Ascending aorta (tissue), 2 donors: ENCODE measurements at places on chromosomes 16 and 17. TPM values are rescaled to one million over a fixed set of nuclear protein-coding genes. Genes with fewer than 3 reads are reported as not detected.

The SLC35G6 gene
- not detected for total RNA-seq

The C17orf100 gene
- 4.3 TPM for total RNA-seq

The EVPLL gene
- total RNA-seq: not detected

The MYH3 gene
- 0.32 TPM for total RNA-seq

The CYB5D1 gene
- total RNA-seq: 0.21 TPM

The TEX19 gene
- total RNA-seq: not detected

The WNK4 gene
- not detected for total RNA-seq

DNA sequence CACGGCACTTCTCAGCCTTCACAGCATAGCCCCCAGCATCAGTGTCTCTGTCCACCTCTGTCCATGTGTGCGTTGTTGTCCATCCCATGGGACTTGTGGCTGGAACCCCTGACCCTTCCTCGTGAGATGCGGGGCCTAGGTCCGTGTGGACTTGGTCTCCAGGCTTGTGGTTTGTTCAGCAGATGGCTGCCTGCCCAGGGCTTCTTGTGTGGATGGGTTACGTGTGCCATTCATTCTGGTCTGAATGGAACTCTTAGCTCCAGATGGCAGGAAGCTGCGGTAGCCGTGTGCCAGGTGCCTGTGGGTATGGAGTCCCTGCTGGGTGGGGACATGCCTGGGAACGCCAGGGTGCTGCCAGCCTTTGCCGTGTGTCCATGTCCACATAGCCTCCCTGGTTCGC, 31.7 kb upstream of the NUDT16L1 start:
- no peak for DNase-seq
- H3K36me3 ChIP-seq: peaks cover 54% of the 10 kb centered on the region
- H3K27me3 ChIP-seq: no peaks in the 10 kb centered on the region

- no peaks in the 10 kb centered on the region for H3K36me3 ChIP-seq
- DNase-seq: no peak
- no peaks in the 10 kb centered on the region for H3K4me1 ChIP-seq
- no peaks in the 10 kb centered on the region for H3K27me3 ChIP-seq
- H3K4me3 ChIP-seq: no peak overlapping the region
These were observed 53.9 kb upstream of the NETO2 start for GRCh38 chr16:47197536-47198179.

GRCh38 chr17:59845595-59846393, 46.9 kb downstream of the TUBD1 start:
- peak overlapping the region; percentile 91 for H3K27ac ChIP-seq
- H3K36me3 ChIP-seq: no peaks in the 10 kb centered on the region
- DNase-seq: no peak
- peaks cover 30% of the 10 kb centered on the region for H3K4me1 ChIP-seq
- H3K27me3 ChIP-seq: no peaks in the 10 kb centered on the region
- H3K4me3 ChIP-seq: peak overlapping the region; percentile 25

DNA sequence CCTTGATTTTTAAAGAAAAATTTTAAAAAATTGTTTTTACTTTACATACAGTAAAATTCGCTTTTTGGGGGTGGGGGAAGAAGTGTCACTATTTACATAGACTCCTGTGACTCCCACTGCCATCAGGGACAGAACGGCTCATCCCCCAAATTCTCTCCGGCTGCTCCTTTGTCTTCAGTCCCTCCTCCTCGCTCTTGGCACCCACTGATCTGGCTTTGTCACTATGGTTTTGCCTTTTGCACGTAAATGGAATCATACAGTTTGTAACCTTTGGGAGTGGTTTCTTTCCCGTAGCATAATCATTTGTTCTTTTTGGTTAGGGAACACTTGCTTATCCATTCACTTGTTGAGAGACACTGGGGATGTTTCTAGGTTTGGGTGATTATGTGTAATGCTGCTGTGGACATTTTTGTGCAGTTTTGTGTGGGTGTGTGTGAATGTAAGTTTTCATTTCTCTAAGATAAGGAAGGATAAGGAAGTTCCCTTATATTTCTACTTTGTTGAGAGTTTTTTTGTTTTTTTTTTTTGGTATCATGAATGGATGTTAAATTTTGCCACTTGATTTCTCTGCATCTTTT, 27.4 kb downstream of the RAB11FIP4 start:
- no peak for DNase-seq
- no peaks in the 10 kb centered on the region for H3K4me1 ChIP-seq
- H3K4me3 ChIP-seq: no peak overlapping the region
- no peak overlapping the region for H3K27ac ChIP-seq

GRCh38 chr16:85738923-85739715, 11.8 kb downstream of the C16orf74 start:
- no peak overlapping the region for H3K27ac ChIP-seq
- H3K36me3 ChIP-seq: no peaks in the 10 kb centered on the region
- H3K4me1 ChIP-seq: no peaks in the 10 kb centered on the region
- H3K27me3 ChIP-seq: no peaks in the 10 kb centered on the region
- H3K4me3 ChIP-seq: no peak overlapping the region

- peak overlapping the region; percentile 94 for H3K4me3 ChIP-seq
- no peak for DNase-seq
- H3K27me3 ChIP-seq: no peaks in the 10 kb centered on the region
- H3K36me3 ChIP-seq: no peaks in the 10 kb centered on the region
- H3K27ac ChIP-seq: peak overlapping the region; percentile 71
- peaks cover 14% of the 10 kb centered on the region for H3K4me1 ChIP-seq
These were observed 715 bp downstream of the TLCD3A start for GRCh38 chr17:732902-733720.

- DNase-seq: no peak
- H3K4me3 ChIP-seq: no peak overlapping the region
These were observed 49.7 kb downstream of the EPN2 start for GRCh38 chr17:19286751-19287341.

GRCh38 chr17:54544249-54544648, 356.4 kb upstream of the TOM1L1 start:
- H3K27ac ChIP-seq: no peak overlapping the region
- DNase-seq: no peak
- H3K36me3 ChIP-seq: no peaks in the 10 kb centered on the region
- H3K4me3 ChIP-seq: no peak overlapping the region

GRCh38 chr17:383771-384621, 31.4 kb upstream of the RPH3AL start:
- no peaks in the 10 kb centered on the region for H3K27me3 ChIP-seq
- no peaks in the 10 kb centered on the region for H3K36me3 ChIP-seq
- DNase-seq: no peak
- H3K27ac ChIP-seq: no peak overlapping the region
- no peak overlapping the region for H3K4me3 ChIP-seq
- peaks cover 8% of the 10 kb centered on the region for H3K4me1 ChIP-seq

- no peaks in the 10 kb centered on the region for H3K36me3 ChIP-seq
- no peak overlapping the region for H3K27ac ChIP-seq
- no peak overlapping the region for H3K4me3 ChIP-seq
- DNase-seq: no peak
- H3K4me1 ChIP-seq: no peaks in the 10 kb centered on the region
These were observed 13.1 kb downstream of the DNAI2 start for GRCh38 chr17:74287031-74287602.

DNA sequence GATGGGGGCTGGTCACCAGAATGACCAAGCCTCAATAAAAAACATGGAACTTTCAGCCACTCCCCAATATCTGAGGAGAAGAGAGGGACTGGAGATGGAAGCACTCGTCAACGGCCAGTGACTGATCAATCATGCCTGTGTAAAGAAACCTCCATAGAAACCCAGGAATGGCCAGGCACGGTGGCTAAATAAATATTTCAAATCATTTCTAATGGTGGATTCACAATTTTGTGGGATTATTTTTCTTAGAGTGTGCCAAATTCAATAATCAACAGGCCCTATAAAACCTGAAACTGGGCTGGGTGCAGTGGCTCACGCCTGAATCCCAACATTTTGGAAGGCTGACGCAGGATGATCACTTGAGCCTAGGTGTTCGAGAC, 16.4 kb downstream of the NSMCE1 start:
- no peak overlapping the region for H3K27ac ChIP-seq
- H3K4me1 ChIP-seq: no peaks in the 10 kb centered on the region
- H3K4me3 ChIP-seq: no peak overlapping the region
- no peaks in the 10 kb centered on the region for H3K27me3 ChIP-seq

DNA sequence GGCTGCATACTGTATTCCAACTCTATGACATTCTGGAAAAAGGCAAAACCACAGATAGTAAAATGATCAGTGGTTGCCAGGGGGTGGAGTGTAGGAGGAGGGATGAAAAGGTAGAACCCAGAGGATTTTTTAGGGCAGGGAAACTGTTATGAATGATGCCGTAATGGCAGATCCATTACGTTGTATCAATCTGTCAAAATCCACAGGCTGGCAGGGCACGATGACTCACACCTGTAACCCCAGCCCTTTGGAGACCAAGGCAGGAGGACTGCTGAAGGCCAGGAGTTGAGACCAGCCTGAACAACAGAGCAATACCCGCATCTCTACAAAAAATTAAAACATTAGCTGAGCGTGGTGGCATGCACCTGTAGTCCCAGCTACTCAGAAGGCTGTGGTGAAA, 91.8 kb downstream of the RMI2 start:
- H3K4me3 ChIP-seq: no peak overlapping the region
- H3K27ac ChIP-seq: no peak overlapping the region
- H3K27me3 ChIP-seq: no peaks in the 10 kb centered on the region

DNA sequence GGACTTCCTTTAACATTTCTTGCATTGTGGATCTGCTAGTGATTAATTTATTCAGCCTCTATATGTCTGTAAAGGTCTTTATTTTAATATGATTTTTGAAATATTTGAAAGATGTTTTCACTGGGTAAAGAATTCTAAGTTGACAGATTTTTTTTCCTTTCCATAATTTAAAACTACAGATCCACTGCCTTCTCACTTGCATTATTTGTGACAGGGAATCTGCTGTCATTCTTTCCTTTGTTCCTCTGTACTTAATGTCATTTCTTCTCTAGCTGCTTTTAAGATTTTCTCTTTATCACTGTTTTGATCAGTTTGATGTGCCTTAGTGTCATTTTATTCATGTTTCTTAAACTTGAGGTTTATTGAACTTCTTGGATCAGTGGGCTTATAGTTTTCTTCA, 159.9 kb downstream of the CYB561 start:
- no peak overlapping the region for H3K27ac ChIP-seq
- H3K4me1 ChIP-seq: peaks cover 7% of the 10 kb centered on the region
- no peak overlapping the region for H3K4me3 ChIP-seq
- H3K36me3 ChIP-seq: no peaks in the 10 kb centered on the region

GRCh38 chr16:27620541-27620940, 70.6 kb downstream of the KATNIP start:
- peaks cover 7% of the 10 kb centered on the region for H3K4me1 ChIP-seq
- H3K4me3 ChIP-seq: no peak overlapping the region
- H3K27me3 ChIP-seq: no peaks in the 10 kb centered on the region
- peaks cover 2% of the 10 kb centered on the region for H3K36me3 ChIP-seq

DNA sequence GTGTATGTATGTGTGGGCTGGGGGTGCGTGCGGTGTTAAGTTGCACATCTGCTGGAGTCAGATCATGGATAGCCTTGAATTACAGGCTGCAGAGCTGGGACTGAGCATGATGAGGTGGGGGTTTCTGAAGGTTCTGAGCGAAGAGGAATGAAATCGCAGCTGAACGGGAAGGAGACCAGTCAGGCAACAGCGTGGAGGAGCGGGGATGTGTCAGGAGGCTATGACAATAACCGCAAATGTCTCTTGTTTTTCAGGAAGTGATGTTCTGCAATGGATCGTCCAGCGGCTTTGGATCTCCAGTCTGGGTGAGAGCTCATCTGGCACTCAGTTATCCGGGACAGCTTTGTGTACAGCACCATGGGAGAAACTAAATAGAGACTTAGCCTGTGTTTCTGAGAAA, 20.9 kb downstream of the RGS9 start:
- no peak overlapping the region for H3K4me3 ChIP-seq
- H3K4me1 ChIP-seq: no peaks in the 10 kb centered on the region
- H3K36me3 ChIP-seq: no peaks in the 10 kb centered on the region
- no peak overlapping the region for H3K27ac ChIP-seq
- H3K27me3 ChIP-seq: no peaks in the 10 kb centered on the region
- no peak for DNase-seq

- no peak overlapping the region for H3K27ac ChIP-seq
- DNase-seq: no peak
- H3K4me1 ChIP-seq: no peaks in the 10 kb centered on the region
- H3K36me3 ChIP-seq: no peaks in the 10 kb centered on the region
- no peaks in the 10 kb centered on the region for H3K27me3 ChIP-seq
These were observed 95.5 kb downstream of the GNAO1 start for GRCh38 chr16:56286809-56287208.

- peaks cover 18% of the 10 kb centered on the region for H3K4me1 ChIP-seq
- peak overlapping the region; percentile 39 for H3K4me3 ChIP-seq
- no peak for DNase-seq
These were observed 65.7 kb downstream of the CENPV start for GRCh38 chr17:16287563-16288027.

DNA sequence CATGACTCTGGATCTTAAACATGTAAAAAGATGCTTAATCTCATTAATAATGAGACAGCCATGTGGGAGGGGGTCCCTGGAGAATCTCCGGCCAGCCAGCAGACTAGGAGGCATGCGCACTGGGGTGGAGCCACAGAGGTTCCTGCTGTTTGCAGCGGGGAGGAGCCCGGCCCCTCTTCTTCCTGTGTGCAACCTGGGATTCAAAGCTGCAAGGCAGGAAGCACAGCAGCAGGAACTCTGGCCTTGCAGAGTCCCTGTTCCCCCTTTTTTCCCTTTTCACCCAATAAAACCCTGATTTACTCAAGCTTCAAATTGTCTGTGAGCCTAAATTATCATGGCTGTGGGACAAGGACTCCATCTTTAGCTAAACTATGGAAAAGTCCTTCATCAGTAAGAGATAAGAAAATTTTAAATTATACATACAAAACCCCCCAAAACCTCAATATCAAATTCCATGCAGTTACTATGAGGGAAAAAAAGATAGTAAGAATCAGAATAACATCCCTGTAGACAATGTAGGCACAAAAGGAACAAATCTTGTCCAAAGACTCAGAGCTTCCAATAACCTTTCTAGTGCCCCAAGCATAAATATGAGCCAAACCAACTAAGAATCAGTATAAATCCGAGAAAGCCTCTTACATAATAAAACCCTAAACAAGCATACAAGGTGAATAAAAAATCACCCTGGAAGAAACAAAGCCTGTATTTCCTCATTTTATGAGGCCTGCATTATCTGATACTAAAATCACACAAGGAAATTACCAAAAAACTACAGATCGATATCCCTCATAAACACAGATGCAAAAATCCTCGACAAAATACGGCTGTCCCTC, 12.1 kb downstream of the CFDP1 start:
- DNase-seq: no peak
- peak overlapping the region; percentile 16 for H3K27ac ChIP-seq
- H3K27me3 ChIP-seq: no peaks in the 10 kb centered on the region
- no peak overlapping the region for H3K4me3 ChIP-seq
- H3K4me1 ChIP-seq: peaks cover 13% of the 10 kb centered on the region
- H3K36me3 ChIP-seq: no peaks in the 10 kb centered on the region

DNA sequence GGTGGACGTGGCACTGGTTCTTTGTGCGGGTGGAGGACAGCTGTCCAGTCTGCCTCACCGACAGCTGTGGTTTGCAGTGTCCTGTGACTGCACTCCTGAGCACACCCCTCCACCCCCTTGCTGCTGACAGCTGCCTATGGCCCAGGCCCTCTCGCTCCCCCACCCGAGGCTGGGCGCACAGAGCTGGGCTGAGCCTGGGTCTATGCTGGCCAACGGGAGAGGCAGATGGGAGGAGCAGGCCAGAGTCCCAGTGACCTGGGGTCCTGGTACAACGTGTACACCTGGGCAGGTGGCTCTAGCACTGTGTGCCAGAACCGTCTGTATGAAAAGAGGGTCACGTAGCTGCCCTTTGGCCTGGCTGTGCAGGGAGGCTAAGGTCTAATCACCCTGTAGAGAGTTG, 30.5 kb downstream of the BAIAP2 start:
- H3K27ac ChIP-seq: no peak overlapping the region
- H3K4me3 ChIP-seq: no peak overlapping the region
- DNase-seq: no peak
- no peaks in the 10 kb centered on the region for H3K27me3 ChIP-seq
- H3K4me1 ChIP-seq: peaks cover 6% of the 10 kb centered on the region

GRCh38 chr16:57530104-57530521, 6.3 kb downstream of the CCDC102A start:
- H3K27me3 ChIP-seq: no peaks in the 10 kb centered on the region
- H3K4me1 ChIP-seq: peaks cover 29% of the 10 kb centered on the region
- DNase-seq: no peak
- H3K4me3 ChIP-seq: no peak overlapping the region
- H3K36me3 ChIP-seq: peaks cover 5% of the 10 kb centered on the region
